ENCODE measurements at places on chromosomes 2 and 18.

DNA sequence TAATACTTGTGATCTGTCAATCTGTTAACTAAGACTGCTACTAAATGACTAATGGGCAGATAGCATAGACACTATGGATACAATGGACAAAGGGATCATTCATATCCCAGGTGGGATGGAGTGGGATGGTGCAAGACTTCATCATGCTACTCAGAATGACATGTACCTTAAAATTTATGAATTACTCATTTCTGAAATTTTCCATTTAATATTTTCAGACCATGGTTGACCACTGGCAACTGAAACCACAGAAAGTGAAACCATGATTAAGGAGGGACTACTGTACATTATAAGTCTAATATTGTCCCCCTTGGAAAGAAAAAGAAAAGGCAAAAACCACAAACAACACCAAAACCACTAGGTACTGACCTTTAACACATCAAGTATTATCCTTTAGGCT lies 247.0 kb upstream of the SYT4 start:
- DNase-seq = no peak

- no peak for DNase-seq
These were observed 254.2 kb upstream of the SESTD1 start for GRCh38 chr2:179518830-179519229.

DNA sequence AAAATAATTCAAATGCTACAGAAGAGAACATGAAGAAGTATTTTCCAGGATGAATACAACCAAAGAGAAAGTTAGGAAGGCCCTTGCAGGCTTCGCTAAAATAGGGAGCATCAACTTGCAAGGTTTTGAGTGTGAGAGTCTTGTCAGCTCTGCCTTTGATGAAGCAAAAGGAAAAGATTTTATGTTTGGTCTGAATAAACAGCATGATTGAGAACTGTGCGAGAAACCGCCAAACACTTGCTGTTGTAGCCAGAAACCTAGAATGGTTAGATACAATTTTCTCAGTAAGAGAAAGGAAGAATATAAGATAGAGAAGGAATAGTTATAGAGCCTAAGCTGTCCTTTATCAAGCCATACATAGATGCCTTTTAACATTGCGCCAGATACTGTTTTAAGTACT lies 163.6 kb downstream of the L3MBTL4 start:
- no peak for DNase-seq

GRCh38 chr2:221437056-221437455 lies 135.0 kb downstream of the EPHA4 start:
- DNase-seq = no peak

DNA sequence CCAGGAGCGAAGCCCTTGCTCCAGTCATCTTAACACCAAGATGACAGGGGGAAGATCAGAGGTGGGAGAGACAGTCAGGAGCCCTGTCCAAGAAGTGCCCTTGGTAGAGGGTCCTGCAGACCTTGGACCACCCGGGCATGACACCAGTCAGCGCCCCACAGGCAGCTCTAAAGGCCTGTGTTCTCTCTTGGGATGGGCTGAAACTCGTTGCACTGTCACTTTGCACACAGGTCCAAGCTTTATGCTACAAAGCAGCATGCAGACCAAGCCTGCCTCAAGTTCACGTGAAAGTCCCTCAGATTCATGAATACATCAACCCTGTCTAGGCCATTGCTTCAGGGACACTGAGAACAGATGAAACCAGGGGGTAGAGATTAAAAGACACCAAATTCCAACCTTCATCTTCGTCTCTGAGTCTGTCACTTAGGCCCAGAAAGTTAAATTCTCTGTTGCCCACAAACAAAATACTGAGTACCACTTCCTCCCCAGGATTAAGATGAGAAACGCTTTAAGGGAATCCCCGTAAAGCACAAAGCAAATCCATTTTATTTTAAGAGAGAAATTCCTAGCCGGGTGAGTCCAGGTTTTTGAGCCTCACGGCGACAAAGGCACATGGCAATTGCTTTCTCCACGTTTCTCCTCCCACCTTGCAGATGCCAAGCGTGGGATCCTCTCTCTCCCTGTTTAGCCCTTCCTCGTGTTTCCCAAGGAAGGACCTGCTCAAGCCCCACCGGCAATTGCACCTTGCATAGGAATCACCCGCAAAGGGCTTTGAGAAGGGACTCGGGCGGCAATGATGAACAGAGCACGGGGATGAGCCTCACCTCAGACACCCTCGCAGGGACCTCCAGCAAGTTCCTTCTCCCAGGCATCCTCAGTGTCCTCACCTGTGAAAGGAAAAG lies 75.0 kb upstream of the ID2 start:
- DNase-seq = no peak
